ENCODE measurements at places on chromosomes 11 and 22.

DNA sequence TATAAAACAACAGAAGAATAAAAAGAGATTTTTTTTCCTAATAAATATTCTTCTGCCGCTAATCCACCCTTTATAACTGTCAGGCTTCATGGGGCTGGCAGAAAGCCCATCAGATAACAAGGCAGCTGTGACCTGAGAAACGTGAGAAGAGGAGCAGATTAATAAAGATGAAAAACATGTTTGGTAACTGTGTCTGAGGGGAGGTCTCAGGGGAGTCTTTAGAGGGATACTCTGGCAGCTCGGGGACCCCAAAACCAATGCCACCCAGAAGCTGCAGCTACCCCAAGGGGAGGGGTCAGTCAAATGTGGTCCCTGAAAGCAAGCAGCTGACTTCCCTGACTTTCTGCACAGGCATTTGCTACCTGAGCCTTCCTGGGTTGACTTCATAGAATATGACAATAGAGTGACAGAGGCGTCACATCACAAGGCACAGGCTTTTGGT, 48.4 kb upstream of the POU2AF1 start:
- no peak for DNase-seq

DNA sequence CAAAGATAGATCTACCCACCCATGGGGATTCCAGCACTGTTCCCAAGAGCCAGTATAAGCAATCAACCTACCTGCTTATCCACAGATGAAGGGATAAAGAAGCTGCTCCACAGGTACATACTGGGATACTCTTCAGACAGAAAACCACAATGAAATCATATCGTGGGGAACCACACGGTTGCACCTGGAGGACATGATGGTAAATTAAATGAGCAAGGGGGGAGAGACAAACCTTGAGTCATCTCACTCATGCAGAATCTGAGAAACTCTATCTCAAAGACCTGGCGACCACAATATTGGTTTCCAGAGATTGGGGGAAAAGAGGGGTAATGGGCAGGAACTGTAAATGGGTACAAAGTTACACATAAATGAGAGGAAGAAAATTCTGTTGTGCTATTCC, 14.5 kb downstream of the RGL4 start:
- no peak for DNase-seq

DNA sequence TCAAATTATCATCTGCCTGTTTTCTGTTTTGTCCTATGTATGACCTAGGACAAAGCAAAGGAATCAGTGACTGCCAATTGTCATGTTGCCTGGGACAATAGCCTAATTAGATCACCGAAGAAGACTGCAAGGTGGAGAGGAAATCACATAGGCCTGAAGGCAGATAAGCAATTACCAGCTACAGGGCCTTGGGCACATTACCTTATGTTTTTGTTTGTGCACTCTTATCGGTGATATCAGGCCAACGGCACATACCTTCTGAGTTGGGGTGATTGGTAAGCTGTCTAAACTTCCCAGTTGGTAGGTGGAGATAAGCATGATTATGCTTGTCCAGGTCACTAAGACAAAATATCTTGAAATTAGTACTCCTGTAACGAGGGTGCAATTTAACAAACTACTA, 58.1 kb upstream of the FAM181B start:
- no peak for DNase-seq

DNA sequence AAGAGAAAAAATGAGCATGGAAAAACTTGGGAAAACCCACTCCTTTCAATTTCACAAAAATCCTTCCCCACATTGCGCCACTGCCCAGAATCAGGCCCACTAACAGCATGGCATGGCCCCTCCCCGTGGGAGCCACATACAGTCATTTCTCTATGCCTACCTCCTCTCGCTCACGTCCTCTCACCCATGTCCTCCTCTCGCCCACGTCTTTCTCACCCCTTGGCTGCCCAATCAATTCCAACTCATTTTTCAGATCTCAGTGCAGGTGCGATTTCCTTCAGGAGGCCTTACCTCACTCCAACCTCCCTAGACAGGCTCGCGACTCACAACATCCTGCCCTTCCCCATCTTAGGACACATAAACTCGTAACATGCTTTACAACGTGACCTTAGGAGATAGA, 229.2 kb downstream of the CADM1 start:
- no peak for DNase-seq

DNA sequence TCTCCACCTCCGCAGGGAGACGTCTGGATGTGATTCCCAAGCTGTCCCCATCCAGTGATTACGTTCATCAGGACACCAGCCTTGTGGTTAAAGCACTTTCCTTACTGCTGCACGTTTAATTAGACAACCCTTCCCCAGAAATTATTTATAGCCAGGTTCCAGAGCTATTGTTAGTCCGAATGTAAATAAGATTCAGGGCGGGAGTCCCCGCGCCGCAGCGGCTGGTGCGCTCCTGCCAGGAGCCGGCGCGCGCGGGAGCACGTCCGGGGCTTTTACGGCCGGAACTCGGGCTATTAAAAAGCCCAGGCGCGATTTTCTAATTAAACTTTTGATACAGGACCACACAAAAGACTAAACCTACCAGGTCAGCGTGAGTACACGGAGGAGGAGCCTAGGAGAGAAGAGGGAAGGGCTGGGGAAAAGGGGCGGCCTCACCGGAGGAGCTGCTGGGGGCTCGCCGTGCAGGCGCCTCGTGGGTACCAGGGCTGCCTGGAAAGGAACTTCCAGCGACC, 538.3 kb downstream of the OPCML start:
- DNase-seq, result no peak

DNA sequence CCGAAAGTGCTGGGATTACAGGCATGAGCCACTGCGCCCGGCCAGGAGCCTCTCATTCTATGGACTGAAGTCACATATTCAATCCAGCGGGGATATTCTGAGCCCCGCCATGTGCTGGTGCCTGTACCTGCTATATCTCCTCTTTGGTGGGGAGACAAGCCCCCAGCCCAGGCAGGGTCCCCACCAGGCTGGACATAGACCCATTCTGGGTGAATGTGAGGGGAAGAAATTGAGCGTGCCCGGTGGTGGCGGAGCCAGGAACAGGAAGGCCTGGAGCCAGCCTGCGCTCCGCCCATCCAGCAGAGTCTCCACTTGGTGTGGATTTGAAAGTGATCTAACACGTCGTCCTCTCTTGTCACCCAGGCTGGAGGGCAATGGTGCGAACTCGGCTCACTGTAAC, 38.0 kb upstream of the CSNK1E start:
- no peak for DNase-seq

DNA sequence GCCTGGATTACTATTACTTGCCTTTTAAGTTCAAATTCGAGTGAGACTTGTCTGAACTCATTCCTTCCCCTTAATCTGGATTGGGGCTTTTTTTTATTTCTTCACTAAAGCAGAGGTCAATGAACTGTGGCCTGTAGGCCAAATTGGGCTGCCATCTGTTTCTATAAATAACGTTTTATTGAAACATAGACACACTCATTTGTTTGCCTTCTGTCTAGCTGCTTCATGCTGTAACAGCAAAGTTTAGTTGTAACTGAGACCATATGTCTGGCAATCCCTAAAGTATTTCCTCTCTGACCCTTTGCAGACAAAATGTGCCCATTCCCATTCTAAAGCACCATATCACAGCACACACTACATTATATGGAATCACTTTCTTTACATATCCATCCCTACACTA, 207.9 kb upstream of the ISX start:
- DNase-seq, result no peak

GRCh38 chr22:22756109-22756508, 111.7 kb downstream of the GGTLC2 start:
- no peak for DNase-seq

DNA sequence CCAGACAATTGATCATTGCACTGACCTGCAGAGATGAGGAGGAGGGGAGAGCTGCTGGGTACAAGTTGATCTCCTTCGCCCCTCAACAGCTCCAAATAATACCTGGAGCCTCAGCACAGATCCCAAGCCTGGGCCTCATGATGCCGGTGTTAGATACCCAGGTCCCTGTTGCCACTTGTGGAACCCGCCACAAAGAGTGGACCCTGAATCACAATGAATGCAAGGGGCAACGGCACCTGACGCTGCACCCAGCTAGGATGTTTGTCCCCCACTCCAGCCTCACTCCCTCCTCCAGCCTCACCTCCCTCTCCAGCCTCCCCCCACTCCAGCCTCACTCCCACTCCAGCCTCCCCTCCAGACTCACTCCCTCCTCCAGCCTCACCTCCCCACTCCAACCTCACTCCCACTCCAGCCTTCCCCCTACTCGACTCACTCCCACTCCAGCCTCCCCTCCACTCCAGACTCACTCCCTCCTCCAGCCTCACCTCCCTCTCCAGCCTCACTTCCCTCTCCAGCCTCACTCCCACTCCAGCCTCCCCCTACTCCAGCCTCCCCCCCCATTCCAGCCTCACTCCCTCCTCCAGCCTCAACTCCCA, 879.0 kb downstream of the BRD1 start:
- DNase-seq, result no peak

GRCh38 chr11:111382451-111382850, 3.4 kb upstream of the POU2AF1 start:
- no peak for DNase-seq

GRCh38 chr11:19963697-19964387, 196.4 kb downstream of the DBX1 start:
- DNase-seq, result no peak

GRCh38 chr11:108698844-108699642, 34.2 kb downstream of the DDX10 start:
- DNase-seq, result no peak

DNA sequence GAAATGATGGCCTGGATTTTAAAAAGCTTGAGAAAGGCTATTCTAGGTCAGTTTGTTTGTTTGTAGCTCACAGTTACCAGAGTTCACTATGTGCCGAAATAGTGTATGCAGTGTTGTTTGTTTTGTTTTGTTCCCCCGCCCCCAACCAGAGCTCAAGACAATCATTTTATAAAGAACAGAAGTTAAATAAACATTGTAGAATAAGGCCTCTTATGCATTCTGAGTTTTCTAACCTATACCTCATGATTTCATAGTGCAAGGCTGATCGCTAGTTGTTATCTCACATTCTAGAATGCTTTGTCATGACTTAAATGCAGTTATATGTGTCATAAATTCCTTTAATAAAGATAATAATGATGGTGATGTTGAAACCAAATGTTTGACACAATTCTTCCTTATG, 7.8 kb downstream of the KCNA4 start:
- no peak for DNase-seq
